Stomach (tissue), 19 donors: ENCODE measurements at places on chromosomes 12 and 14. TPM values are rescaled to one million over a fixed set of nuclear protein-coding genes. Genes with fewer than 3 reads are reported as not detected.
A peak's percentile ranks its signal among the peaks of the same experiment; 100 is the strongest.

DNA sequence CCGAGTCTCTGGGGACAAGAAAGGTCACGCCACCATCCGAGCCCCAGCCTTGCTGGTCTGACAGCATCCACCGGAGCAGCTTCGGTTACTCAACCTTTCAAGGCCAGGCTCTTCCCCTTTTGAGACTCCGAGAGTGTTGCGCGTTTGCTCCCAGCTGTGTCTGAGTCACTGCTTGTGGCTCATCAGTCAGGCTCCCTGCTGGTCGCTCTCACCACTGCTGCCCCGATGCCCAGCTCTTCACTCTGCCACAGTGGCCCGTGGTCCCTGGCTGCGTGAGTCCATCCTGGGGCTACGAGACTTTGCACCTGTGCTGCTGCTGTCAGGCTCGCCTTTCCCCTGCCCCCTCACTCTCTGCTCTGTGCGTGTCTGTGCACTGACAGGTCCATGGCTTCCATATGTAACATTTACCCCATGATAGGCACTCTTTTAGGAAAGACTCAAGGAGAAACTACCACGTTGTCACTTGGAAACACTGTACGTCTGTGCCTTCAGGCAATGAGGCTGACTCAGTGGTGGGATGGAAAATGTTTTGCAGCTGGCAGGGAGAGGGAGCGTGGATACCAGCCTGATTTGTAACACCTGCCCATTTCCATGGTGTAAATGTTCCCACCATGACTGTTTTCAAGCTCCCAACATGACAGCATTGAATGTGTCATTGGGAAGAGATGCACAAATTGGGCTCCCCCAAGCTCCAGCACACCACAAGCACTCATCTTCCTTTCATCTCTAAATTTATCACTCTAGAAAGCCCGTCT is 350.7 kb downstream of the TMEM132D start:
- no peak for DNase-seq

DNA sequence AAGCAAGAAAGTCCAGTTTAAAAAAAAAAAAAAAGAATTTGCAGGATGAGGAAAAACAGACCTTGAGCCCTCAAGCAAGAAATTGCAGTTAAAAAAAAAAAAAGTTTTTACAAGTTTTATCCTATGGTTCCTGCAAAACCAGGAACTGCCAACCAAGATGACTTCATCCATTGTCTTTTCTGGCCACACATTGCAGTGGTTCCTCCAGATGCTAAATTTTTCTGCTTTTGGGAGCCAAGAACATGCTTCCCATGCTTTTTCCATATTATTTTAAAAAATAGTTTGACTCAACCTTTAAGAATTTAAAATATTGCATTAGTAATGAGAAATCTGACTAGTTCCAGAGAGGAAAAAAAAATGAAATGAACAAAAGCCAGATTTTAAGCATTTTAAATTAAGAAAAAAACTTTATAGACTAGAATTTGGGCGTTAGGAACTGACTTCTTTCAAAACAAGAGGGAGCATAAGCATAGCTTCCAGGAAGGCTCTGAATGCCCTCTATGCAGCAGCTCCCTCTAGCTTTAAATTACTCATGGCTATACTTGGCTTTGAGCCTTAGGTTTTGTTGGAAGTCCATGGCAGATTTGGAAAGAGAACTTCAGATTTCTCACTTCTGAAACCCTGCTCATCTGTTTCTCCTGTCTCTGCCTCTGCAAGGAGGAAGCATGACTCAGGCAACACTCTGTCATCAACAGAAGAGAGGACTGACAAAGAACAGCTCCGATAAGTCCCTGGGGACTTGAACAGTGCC is 124.5 kb downstream of the GPR65 start:
- no peak for DNase-seq

DNA sequence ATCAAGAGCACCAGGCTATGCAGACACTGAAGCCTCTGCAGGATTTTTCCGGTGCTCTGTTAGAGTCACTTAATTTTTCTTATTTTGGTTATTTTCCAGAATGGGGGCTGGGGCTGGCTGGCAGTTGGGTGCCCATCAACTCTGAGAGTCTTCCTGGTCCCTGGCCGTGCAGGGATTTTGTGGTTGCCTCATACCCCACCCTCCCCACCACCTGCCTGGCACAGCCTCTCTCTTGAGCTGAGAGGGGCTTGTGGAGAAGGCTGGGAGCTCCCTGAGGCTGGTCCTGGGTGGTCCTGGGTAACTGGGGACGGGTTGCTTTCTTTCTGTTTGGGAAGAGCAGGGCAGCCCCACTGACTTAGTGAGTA is 23.3 kb downstream of the LRTM2 start:
- no peak for DNase-seq

DNA sequence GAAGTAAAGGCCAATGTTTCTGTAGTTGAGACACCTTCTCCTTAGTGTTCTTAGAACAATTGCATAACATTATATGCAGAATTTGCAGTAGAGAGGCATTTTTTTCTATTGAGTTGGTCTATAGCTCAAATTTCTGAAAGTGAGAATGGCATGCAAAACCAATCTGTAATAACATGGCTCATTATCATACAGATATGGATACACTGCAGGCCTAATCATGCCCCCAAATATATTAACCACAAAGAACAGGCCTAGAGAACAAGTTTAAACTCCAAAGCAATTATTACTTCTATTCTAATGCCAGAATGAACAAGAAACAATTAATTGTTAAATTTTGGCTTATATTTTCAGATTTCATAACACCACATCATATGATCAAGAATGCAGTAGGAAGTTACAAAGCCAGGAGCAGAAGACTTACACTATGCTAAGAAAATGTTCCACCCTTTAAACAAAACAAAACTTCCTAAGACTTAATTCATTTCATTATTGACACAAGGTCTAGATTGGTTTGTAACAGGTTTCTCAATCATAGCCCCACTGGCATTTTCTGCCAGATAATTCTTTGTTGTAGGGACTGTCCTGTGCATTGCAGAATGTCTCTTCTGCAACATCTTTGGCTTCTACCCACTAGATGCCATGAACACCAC is 26.9 kb downstream of the TMTC1 start:
- DNase-seq: no peak

DNA sequence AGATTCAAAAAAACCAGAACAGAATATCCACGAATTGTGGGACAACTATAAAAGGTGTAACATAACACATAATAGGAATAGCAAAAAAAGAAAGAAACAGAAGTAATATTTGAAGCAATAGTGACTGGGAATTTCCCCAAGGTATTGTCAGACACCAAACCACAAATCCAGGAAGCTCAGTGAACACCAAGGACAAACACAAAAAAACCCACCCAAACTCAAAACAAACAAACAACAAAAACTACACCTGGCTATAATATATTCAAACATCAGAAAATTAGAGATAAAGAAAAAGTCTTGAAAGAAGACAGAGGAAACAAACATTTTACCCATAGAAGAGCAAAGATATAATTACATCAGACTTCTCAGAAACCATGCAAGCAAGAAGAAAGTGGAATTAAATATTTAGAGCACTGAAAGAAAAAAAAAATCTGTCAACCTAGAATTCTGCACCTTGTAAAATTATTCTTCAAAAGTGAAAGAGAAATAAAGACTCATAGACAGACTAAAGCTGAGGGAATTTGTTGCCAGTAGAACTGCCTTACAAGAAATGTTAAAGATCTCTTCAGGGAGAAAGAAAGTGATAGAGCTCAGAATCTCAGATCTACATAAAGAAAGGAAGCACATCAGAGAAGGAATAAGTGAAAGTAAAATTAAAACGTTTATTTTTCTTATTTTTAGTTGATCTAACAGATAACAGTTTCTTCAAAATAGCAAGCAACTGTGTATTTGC is 12.1 kb upstream of the HMGA2 start:
- no peak for DNase-seq

GRCh38 chr12:644818-645552 is 18.3 kb downstream of the NINJ2 start:
- peak; percentile 15 for DNase-seq

- peak; percentile 58 for DNase-seq
Measured at GRCh38 chr12:22543246-22544037, 900 bp downstream of the C2CD5 start.

GRCh38 chr14:92748259-92749016 is at the start of gene LGMN:
LGMN (minus strand) TSS chr14:92748627; CDS start chr14:92732786, 15,841 bp downstream.
- DNase-seq: peak; percentile 98

GRCh38 chr12:113855998-113856397 is 110.1 kb downstream of the RBM19 start:
- DNase-seq: no peak

GRCh38 chr14:83085136-83085535 is 1551.5 kb upstream of the SEL1L start:
- DNase-seq: no peak

DNA sequence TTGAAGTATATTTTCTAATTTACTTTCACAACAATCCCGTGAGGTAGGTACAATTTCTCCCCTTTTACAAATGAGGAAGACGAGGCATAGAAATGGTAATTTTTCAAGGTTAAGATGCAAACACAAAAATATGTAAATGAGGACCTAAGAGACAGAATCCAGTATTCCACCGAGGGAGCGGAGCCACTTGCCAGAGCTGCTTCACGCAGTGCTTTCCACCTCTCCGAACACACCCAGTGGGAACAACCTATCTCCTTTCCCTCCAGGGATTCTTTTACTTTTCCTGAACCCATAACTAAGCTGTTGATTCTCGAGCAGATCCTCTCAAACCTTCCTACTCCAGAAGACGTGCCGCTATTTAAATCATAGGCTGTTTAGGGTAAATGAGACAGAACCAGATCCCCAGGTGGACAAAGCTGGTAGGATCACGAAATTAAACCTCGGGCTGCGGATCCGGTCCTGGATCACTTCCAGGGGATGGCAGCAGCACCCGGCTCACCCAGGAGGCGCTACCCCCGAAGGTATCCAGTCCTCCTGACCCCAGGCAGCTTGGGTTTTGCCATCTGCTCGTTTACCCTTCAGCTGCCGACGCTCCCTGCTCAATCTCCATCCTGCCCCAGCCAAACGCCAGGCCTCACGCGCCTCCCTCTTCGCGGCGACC is 1.5 kb downstream of the DDHD1 start:
- DNase-seq: peak; percentile 39

GRCh38 chr12:53966085-53966384 is 6.9 kb upstream of the HOXC11 start:
- DNase-seq: no peak

DNA sequence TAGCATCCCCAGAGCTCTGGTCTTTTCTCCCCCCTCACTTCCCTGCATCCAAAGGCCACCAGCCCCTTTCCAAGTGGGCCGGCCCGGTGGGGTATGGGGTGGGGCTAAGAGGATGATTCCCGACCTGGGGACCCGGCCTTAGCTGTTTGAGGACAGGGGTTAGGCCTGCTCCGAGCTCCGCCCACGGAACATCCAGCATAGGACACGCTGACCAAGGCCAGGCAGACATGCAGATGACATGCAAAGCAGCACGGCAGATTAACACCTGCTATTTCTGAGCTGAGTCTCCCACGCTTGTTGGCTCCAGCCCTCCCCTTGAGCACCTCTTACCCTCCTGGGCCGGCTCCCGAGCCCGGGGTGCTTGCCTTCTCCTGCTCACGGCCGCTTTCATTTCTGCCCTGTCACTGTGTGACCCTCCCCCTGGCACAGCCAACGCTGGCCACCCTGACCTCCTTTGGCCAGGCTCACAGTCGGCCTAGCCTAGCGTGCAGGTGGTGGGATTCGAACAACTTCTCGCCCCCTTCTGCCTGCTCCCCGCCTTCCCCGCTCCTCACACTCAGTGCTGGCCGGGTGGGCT is 40.2 kb downstream of the TEAD4 start:
- no peak for DNase-seq

DNA sequence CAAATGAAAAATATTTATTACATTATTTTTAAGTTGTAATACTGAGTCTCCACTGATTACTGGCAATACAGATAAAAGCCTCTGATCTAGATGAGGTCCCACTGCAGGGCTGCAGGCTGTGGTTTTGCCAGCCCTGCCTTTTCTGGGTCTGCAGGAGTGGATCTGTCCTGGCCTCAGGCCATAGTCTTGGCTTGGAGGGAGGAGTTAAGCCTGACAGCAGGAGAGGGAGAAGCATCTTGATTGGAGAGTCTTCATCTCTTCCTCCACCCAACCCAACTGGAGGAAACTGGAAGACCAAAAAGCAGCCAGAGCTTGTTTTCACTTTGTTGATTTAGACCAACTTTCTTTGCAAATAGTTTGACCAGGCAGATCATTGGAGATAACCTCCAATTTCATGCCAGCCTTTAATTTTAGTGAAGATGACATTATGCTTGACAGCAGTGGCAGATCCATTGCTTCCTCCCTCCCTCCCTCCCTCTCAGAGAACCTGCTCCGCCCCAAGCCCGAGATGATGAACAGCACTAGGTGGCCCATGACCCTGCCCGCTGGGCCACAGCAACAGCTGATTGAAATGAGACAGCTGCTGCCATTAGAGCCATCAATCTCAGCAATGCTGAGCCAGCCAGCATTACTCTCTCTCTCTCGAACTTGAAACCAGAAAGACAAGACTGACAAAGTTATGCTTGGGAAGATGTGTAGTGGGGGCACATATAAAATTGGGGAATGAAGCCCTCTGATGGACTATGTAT is 222.4 kb downstream of the GLT1D1 start:
- no peak for DNase-seq

GRCh38 chr14:98008381-98009113 is 1211.4 kb downstream of the VRK1 start:
- DNase-seq: no peak

DNA sequence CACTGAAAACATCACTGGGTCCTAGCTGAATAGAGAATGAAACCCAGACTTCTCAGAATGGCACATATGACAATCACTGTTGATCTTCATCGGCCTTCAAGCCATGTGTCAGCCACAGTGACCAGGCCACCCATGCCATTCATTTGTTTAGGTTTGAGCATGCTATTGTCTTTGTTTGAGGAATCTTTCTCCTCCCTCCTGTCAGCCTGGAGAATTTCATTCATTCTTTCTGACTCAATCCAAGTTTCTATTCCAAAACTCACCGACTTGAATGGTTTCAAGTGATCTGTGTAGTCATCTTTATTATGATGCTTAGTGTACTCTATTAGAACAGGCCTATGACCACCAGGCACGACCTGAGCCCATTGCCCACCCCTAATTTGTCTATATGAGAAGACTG is 106.3 kb downstream of the ETNK1 start:
- no peak for DNase-seq

- no peak for DNase-seq
Measured at GRCh38 chr12:50004696-50005095, 20.6 kb downstream of the RACGAP1 start.

- peak; percentile 88 for DNase-seq
Measured at GRCh38 chr14:96275177-96276112, 19.4 kb downstream of the BDKRB1 start.

The IL31 gene
- polyA plus RNA-seq: not detected

The CLEC7A gene
- 2.1 TPM for polyA plus RNA-seq

The C12orf42 gene
- polyA plus RNA-seq: not detected

The PROX2 gene
- polyA plus RNA-seq: not detected

The AMDHD1 gene
- polyA plus RNA-seq: 0.23 TPM

The LARP4 gene
- polyA plus RNA-seq: 8.4 TPM

The ZNF385A gene
- 16.9 TPM for polyA plus RNA-seq

The PDZRN4 gene
- 1.3 TPM for polyA plus RNA-seq

The TBX3 gene
- 3.5 TPM for polyA plus RNA-seq

The PDE3A gene
- polyA plus RNA-seq: 2.2 TPM
